ENCODE measurements at places on chromosomes 11 and 22. TPM values are rescaled to one million over a fixed set of nuclear protein-coding genes. Genes with fewer than 3 reads are reported as not detected.

The GATD1 gene
- 57.2 TPM for total RNA-seq

DNA sequence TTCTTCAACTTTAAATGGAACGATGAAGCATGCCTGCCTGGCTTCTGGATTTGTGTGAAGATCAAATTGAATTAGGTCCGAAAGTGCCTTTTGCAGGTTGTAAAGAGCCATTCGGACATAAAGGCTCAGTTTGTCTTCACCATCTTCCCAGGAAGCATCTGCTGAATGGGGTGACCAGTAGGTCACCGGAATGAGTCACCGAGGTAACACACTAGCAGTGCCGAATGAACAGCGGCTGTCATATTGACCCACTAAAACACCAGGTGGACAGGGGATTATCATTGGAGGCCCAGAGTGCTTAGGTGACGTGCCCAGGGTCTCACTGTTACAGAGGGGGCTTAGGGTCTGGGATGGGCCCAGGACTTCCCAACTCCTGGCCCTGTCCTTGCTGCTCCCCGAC lies 43.1 kb upstream of the MYH9 start:
- H3K4me1 ChIP-seq, result peaks cover 26% of the 10 kb centered on the region
- H3K27ac ChIP-seq, result no peak overlapping the region
- H3K27me3 ChIP-seq, result no peaks in the 10 kb centered on the region

DNA sequence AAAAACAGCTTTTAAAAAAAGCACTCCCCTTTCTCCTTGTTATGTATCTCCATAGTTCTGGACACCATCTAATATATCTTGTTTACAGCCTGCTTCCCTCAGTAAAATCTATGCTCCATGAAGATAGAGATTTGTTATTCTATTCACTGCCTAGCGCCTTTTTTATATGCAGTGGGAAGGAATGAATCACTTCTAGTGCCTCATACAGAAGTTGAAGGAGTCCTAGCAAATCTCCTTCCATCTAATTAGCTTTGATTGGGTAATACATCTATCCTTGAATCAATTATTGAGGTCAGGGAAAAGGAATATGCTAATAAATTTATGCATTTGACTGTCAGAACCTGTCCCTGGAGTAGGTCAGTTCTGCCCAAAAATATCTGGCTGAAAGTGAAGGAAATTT lies 25.8 kb downstream of the SPA17 start:
- H3K27me3 ChIP-seq, result no peaks in the 10 kb centered on the region
- H3K27ac ChIP-seq, result no peak overlapping the region
- no peak overlapping the region for H3K4me3 ChIP-seq
- no peaks in the 10 kb centered on the region for H3K36me3 ChIP-seq
- no peaks in the 10 kb centered on the region for H3K4me1 ChIP-seq
- DNase-seq, result no peak

DNA sequence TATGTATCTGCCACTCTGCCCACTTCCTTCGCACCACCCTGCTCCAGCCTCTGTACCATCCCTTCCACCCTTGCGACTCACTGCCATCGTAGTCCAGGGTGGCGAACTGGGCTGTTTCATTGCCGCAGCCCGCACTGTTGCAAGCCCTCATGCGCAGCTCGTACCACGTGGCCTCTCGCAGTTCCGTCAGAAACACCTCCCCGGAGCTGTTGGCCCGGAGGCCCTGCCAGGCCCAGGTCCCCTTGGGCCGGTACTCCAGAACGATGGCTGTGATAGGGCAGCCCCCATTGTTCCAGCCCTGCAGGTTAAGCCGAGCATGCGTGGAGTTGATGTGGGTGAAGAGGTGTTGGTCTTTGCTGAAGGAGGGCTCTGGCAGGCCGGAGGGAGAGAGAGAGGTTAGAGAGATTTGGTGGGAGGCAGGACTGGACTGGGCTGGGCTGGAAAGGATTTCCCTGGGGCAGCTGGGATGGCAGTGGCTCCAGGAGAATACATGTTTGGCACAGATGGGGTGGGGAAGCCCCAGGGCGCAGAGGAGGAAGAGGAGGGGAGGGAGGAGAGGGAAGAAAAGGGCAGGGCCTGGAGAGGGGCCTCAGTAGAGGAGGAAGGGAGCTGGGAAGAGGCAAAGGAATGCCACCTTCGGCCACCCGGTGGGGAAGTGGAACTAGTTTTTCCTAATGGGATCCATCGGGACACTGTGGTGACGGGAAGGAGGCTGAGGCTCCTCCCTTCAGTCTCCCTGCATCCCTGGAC lies 109.6 kb downstream of the CEP164 start:
- no peak for DNase-seq
- no peaks in the 10 kb centered on the region for H3K4me1 ChIP-seq
- no peak overlapping the region for H3K27ac ChIP-seq
- H3K27me3 ChIP-seq, result peaks cover 9% of the 10 kb centered on the region

Measured in endodermal cell (in vitro differentiated cells).